ENCODE measurements at places on chromosomes 12 and 14. TPM values are rescaled to one million over a fixed set of nuclear protein-coding genes. Genes with fewer than 3 reads are reported as not detected.

- DNase-seq = no peak
Observed at GRCh38 chr14:93126111-93126510, 10.4 kb upstream of the ITPK1 start.

DNA sequence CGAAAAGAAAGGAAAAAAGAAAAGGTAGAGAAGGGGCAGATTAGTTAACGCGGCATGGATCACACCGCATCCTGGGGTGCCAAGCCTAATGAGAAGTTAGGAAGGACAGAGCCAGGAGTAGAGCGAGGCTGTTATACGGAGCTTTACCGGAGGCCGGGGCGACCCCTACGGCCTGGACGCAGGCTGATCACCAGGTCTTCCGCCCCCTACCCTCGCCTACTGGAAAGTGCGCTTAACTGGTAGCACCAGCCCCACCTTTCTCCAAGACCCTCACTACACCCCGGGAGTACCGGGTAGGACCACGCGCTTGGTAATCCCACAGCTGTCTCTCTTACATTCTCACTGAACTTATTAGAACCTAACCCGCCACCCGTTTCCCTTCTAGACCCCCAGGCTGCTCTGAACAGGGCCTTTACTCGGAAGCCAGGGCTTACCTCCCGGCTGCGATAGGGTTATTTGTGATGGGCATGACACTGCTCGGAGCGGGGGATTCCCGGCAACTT, 33.8 kb downstream of the WBP11 start:
- DNase-seq = no peak

- DNase-seq = no peak
Observed at GRCh38 chr14:28012629-28013415, 753.8 kb upstream of the FOXG1 start.

DNA sequence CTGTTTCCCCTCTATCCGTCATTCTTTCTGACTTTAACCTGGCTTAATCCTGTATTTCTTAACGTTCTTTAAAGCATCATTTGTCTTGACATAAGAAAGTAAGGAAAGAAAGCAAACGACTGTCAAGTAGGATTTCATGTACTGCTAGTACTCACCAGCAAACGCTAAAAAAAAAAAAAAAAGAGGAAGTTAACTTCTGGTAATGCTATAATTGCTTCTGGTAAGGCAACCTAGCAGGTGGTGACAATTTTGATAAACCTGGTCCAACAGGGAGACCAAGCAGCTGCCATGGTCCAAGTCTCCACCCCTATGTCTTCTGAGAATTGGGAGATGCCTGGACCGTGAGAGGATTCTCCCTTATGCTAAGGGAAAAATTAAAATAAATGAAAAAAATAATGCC, 306.6 kb downstream of the DAD1 start:
- no peak for DNase-seq

DNA sequence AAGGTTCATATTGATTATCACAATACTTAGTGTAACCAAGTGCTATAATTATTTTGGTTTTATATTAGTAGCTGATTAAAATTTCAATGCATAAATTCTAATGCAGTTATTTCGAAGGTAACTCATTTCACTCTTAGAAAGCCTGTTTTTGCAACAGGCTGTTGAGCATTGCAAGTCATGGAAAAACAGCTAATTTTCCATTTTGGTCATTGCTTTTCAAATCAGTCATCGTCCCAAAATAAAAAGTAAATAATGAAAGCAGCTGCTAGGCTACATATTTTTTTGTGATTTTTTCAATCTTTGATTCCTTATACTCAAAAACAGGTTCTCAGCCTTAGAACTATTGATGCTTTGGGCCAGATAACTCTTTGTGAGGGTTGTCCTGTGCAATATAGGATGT, 22.9 kb downstream of the VEZT start:
- no peak for DNase-seq

DNA sequence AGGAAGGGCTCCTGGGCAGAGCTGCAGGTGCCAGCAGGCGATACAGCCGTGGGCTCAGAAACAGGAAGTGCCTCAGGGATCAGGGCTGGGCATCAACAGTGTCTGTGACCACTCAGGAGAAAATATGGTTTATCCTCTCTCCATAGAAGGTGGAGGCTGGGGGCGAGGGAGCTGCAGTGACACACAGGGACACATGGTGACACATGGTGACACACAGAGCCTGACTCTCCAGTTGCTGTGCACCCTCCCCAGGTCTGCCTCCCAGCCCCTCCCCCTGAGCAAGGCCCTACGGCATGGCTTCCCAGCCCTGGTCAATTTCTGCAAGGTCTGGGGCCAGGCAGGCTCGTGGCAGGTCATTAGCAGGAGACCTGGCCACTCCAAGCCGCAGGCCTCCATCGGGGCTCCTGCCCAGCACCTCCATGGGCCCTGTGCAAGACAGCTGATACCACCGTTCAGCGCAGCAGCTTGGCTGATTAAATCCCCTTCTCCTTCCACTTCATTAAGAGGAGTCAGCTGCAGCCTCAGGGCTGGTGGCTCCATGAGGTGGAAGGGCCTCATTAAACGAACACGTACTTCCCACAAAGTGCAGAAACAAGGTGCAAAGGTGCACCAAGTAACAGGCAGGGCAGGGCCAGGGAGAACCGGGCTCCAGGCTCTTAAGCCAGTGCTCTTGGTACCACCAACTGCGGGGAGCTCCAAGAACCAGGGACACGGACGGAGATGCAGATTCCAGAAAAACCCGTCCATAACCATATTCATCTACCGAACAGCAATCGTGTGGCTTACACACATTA, 60.7 kb downstream of the CCNK start:
- no peak for DNase-seq

DNA sequence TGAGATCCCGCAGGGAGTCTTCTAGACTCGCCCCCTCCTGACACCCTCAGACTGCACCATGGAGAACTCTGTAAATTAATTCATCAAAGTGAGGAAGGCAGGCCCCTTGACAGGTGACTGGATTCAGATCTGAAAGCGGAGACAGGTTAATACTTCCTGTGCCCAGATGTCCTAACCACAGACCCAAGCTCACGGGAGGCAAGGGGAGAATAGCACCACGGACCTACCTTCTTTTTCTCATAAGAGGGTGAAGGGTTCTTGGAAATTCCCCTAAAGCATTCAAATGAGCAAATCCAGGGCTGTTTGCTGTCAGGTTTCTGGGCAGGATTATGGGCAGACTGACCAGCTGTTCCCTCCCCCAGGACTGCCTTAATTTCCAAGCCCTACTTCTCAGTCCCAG, 170.0 kb downstream of the ZFP36L1 start:
- no peak for DNase-seq

- DNase-seq = no peak
Observed at GRCh38 chr12:125852116-125852515, 786.9 kb downstream of the AACS start.

GRCh38 chr12:96422192-96422591, 22.0 kb upstream of the CDK17 start:
- DNase-seq = no peak

- DNase-seq = no peak
Observed at GRCh38 chr12:51364001-51364400, 17.5 kb upstream of the CELA1 start.

DNA sequence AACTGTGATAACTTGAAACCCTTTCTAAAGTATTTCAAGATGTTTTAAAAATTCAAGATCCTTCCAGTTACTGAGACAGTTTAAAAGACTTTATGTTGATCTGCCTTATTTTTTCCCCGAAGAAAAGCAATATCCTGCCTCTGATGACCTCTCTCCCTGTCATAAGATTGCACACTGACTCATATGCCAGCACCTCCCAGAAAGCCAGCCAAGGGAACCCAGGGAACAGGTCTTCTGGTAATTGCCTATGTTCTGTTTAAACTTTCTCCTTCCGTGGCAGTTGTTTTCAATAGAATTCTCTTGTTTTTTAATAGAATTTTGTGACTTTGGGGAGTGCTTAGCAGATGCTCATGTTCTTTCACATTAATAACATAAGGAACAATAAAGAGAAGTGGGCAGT, 300.2 kb upstream of the PRKD1 start:
- DNase-seq = peak; percentile 26

DNA sequence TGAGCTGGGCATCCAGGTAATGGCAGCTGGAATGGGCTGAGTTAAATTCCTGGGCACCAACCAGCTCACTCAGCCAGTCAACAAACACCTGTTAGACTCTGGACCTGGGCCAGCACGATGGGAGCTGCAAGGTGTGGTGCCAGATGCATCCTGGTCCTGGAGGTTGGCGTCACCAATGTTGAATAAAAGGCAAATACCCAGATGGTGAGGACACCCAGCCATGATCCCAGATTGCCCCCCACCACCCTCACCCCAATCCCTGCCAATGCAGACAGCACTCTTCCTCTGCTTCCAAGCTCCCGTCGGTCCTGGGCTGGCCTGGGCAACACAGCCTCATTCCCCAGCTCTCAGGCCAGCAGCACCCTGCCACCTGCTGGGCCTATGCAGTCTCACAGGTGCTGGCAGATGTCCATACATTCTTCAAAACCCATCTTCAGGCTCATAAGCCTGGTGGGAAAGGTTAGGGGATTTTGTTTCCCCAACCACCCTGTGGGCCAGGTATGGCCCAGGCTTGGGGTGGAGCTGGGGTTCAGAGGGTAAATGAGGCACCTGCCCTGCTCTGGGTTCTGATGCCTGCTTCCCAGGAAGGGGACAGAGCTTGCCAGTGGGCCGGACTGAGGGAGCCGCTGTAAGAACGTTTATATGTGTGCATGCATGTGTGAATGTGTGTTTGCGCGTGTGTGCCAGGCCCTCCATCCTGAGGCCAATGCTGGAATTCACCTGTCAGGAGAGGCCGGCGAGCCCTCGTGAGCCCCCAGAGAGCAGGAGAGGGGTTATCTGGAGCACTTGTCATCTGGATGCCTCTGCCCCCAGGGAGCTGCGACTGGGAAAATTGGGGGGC, 58.0 kb downstream of the LGMN start:
- DNase-seq = peak; percentile 44

Gene NUMB
- 24.9 TPM for total RNA-seq

Gene HOXC5
- total RNA-seq = not detected

Gene ART4
- total RNA-seq = not detected

Gene FBLN5
- total RNA-seq = not detected

Gene GPR162
- 15.9 TPM for total RNA-seq

Gene MMP19
- total RNA-seq = not detected

Data from Caki2 (cell line).